ENCODE measurements at places on chromosomes 7 and 10.

DNA sequence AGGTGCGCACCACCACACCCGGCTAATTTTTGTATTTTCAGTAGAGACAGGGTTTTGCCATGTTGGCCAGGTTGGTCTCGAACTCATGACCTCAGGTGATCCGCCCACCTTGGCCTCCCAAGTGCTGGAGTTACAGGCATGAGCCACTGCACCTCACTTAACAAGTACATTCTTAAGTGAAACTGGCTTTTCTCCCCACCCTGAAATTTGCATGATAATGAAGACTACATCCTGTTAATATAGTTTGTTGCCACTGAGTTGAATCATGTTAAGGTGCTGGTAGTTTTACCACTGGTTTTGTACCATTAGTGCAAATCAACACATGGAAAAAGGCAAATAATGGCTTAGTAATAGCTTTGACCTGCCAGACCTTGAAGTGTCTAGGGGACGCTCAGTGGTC lies 62.2 kb downstream of the MPLKIP start:
- no peak for DNase-seq

DNA sequence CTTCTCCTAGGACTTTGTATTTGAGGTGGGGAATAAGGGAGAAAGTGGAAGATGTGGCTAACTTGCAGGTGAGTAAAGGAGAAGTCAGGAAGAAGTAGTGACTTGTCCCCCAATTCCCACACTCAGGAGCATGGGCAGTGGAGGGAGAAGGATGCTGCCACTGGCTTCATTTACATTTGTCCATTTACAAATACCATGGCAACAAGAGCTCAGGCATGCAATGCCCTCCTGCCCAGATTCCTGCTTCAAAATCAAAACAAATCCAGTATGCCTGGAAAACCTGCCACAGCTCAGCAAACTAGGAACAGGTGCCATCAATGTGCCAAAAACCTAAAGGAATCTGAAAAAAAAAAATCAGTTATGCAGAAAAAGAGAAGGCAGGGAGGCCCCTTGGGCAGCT lies 139.9 kb downstream of the KCNMA1 start:
- no peak for DNase-seq

DNA sequence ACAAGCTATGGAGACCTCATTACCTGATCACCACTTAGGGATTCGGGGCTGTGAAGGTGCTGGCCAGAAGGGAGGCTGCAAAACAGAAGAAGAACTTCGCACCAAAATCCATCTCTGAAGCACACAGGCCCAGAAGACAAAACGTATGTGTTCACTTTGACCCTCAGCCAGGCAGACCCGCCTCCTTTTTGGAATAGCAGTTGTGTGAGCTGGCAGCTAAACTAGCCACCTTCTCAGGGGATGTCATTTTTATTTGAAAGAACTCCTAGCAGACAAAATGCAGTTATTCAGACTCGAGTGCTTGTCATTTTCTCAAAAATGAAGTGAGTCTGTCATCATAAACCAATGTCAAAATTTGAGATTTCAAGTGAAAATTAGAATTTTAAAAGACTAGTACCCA lies 71.7 kb downstream of the TNS3 start:
- DNase-seq = no peak

DNA sequence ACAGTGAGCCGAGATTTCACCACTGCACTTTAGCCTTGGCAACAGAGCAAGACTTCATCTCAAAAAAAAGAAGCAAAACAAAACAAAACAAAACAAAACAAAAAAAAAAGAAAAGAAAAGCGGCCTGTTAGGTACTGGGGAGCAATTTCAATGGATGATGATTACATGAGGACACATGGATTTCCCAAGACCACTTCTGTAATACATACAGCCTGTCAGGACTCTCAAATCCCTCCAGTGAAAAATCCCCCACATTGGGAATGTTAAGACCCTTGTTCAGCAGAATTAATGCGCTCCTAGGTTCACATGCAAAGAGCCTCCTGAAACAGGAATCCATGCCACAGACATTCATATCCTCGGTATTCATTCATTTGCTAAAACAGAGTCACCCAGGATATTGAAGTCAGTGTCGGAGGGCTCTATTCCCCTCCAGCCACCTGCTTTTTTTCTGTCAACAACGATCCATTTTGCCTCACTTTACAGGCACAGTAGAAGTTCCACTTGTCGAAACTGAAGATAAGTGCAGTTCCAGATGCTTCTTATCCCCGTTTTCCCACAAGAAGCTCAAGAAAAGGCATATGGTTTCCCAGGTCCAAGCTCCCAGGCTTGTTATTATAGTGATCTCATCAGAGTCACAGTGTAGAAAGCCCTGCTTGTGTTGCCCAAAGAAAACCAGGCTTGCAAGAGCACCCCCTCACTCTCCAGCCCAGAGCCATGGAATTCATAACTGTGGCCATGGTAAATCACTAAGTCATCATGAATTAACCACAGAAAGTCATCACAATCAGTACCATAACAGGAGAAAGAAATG lies 20.2 kb downstream of the SLC16A12 start:
- DNase-seq = peak; percentile 98

DNA sequence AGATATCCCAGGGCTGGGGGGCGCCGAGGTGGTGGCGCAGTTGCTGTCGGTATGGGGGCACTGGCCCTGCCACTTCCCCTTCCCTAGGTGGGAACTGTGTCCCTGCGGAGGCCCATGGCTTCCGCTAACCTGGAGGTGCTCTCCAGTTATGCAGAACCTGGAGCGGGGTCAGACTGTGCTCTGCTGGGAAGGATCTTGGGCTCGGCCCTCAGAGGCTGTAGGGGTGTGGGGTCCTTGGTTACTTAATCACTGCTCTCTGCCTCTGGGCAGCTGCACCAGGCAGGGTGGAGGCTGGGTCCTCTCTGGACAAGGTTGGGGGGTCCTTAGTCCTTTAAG lies 2.4 kb downstream of the BRI3 start:
- DNase-seq = no peak

GRCh38 chr7:47280114-47280513 lies 301.8 kb downstream of the TNS3 start:
- DNase-seq = no peak

GRCh38 chr10:104077663-104078151 lies 8.0 kb downstream of the COL17A1 start:
- DNase-seq = no peak

- DNase-seq = no peak
Measured at GRCh38 chr7:80414331-80414730, 97.5 kb downstream of the GNAT3 start.

GRCh38 chr10:33886299-33886698 lies 551.8 kb upstream of the NRP1 start:
- DNase-seq = no peak

DNA sequence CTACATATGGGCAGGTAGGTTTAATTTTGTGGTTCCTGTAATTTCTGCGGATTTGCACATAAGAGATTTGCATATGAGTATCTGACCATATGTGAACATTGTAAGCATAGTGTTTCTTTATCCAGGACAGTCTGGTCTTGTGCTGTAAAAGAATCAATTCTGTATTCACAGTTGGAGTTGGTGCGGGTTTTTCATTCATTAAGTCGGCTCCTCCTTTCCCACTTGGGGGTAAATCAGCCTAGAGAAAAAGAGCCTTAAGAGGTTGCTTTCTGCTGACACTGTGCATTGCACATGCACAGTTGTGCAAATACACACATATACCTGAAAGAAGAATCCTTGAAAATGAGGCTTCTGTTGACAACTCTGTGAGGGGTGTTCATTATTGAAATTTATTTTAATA lies 6.1 kb upstream of the CYP26C1 start:
- DNase-seq = no peak

- no peak for DNase-seq
Measured at GRCh38 chr7:129843978-129844840, 108.6 kb downstream of the UBE2H start.

DNA sequence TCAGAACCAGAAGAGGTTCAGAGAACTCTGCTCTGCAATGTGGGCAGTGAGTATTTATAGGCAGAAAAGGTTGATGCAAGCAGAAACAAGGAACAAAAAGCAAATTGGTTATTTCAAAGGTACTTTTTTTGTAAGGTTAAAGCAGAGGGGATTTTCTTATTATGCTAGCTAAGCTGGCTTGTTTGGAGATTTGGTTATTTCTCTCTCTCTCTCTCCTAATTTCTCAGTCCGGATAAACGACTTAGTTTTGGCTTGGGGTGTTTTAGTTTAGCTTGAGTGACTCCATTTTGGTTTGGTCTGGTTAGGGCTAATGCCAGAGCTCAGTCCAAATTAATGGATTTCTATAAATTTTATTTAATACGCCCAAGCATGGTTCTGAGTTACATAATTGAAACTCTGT lies 566.8 kb downstream of the SH2D4B start:
- no peak for DNase-seq

DNA sequence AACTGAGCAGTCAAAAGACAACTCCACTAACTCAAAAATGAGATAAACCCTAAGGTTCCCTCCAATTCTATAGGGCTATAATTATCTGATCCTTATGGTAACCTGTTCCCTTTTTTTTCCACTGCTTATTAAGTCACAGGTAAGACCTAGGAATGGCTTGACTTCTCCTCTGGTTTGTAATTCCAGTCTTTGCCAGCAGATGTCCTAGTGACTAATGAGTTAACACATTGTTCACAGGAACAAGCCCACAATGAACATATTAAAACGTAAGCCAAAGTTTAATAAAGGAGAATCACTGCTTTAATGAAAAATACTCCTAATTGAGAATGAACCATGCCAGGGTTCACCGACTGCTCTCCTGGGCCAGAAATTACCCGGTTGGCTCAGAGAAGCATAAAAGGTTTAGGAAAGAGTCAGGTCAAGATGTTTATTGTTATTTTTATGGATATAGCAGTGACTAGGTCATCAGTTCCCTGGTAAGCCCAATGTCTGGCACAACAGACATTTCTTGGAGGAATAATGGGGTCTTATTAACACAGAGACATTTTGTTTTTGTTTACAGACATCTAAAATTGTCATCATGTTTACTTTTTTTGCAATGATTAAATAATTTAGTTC lies 120.1 kb downstream of the ELAPOR2 start:
- DNase-seq = peak; percentile 28

- no peak for DNase-seq
Measured at GRCh38 chr7:63041786-63042185, 956.9 kb upstream of the ZNF722 start.

DNA sequence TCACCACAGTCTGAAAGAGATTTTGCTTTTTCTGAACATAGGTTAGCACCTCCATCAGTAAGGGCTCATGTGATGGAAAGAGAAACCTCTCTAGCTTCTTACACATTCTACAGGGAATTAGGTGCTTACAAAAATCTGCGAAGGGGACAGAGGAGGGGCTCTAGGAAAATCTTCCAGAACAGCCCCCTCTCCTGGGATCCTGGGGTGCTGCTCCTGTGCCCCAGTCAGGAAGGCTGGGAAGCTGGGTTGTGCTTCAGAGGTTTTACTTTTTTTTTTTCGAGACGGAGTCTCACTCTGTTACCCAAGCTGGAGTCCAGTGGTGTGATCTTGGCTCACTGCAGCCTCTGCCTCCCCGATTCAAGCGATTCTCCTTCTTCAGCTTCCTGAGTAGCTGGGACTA lies 7.5 kb upstream of the FAM171A1 start:
- DNase-seq = no peak

- DNase-seq = no peak
Measured at GRCh38 chr7:155973451-155973997, 161.3 kb upstream of the SHH start.

DNA sequence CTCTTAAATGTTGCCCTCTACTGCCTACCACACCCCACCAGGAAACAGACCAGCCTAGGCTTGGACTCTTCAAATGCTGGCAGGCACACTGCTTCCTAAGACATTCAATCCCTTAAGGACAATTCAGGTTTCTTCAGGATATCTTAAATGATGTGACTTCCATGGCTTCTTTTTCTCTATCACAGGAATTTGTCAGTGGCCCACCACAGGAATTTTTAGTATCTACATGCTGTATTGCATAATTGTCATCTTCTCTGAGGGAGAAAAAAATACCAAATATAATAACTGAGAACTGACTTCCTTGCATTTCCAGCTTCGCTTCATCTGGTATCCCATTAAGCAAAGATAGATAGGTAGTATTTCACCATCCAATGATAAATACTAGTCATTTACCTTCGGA lies 129.3 kb downstream of the WNT2 start:
- DNase-seq = no peak

DNA sequence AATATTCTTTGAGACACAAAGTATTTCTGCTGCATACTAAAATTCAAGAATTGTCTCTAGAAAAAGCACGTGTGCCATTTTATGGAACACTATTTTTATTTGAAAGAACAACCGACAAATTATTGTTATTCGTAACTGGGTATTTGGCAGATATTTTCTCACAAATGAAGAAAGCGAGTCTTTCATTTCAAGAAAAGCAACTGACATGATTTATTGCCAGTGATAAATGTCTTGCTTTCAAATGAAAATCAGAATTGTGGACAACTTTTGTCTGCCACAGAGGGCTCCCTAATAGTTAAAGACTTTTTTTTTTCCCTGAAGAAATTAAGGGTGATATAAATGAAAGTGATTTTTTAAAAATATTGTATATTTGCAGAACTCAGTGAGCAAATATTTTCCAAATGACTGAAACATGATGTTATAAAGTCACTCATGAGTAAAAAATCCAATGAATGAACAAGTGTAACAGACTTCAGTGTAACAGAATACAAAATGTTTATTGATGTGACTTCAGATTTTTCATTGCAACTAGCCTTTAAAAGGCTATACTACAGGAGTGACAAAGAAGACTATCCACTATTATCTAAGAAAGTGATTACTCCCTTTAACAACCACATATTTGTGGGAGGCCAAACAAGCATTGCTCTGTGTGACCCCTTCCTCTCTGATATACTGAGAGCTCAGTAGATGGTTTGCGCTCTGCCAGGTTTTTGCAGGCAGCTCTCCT lies 49.0 kb upstream of the SEMA3E start:
- DNase-seq = peak; percentile 5

- no peak for DNase-seq
Measured at GRCh38 chr7:18536486-18536885, 40.9 kb downstream of the HDAC9 start.

- DNase-seq = peak; percentile 83
Measured at GRCh38 chr10:69861251-69862240, 59.8 kb downstream of the COL13A1 start.

DNA sequence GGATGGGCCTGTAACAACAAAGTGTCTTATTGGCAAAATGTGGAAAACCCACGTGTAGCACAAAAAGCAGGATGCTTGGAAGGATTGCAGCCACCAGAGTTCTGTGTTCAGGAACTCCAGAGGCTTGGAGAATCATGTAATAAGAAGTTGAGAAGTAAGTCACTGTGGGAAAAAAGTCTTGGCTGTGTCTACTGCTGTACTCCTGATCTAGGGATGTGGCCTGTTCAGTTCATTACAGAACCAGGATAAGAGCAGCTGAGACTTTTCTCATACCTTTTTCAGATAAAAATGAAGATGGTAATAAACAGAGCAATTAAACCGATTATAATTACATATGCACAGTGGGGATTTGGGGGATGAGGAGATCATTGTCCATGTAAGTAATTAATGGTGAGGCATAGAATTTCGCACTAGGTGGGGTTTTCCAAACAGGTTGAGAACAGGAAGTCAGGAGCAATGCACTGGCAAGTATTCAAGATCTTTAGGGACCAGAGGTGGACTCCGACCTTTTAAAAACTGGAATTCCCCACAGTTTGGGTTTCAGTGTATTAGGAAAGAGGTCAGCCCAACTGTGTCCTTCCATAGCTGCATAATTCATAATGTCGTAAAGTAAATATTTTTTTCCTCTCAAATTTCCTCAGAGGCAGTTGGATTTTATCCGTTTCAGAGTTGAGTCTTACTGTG lies 281.7 kb downstream of the FRMD4A start:
- no peak for DNase-seq

GRCh38 chr7:131602304-131602993 lies 46.0 kb upstream of the PODXL start:
- DNase-seq = no peak
